ENCODE measurements at places on chromosomes 3 and 15. TPM values are rescaled to one million over a fixed set of nuclear protein-coding genes. Genes with fewer than 3 reads are reported as not detected.

HYAL1 gene
- total RNA-seq = 0.14 TPM

ITIH4 gene
- total RNA-seq = 11.1 TPM

ZNF80 gene
- total RNA-seq = not detected

RTP2 gene
- total RNA-seq = not detected

RNF123 gene
- total RNA-seq = 31.5 TPM

DNA sequence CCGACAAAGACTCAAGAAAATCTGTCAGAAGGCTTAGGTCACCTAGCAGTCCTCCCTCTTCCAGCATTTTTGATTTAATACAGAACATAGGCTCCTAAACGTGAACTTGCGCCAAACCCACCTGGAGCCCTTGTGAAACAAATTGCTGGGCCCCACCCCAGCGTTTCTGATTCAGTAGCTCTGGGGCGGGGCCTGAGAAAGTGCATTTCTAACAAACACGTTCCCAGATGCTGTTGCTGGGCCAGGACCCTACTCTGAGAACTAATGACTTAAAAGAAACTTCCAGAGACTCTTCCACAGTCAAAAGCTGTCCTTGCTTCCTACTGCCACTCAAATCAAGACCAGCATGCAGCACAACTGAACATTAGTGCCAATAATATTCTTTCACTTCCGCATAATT, 198.1 kb downstream of the PDZRN3 start:
- DNase-seq = no peak

DNA sequence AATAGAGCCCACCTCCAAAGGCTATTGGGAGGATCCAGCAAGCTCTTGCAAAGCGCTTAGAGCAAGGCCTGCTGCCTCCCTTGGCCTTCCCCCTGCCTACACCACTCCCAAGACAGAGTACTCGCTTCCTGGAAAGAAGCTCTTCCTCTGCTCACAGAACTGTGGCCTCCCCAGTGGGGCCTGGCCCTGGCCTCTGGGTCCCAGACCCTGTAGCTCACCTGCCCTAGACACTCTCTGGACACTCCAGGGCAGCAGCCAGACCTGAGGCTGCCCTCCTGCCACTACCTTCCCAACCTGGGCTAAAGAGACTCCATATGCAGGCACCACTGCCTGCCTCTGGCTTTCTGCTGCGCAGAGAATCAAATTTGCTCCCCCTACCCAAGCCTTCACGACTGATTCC, 49.9 kb downstream of the GRIP2 start:
- DNase-seq = no peak

DNA sequence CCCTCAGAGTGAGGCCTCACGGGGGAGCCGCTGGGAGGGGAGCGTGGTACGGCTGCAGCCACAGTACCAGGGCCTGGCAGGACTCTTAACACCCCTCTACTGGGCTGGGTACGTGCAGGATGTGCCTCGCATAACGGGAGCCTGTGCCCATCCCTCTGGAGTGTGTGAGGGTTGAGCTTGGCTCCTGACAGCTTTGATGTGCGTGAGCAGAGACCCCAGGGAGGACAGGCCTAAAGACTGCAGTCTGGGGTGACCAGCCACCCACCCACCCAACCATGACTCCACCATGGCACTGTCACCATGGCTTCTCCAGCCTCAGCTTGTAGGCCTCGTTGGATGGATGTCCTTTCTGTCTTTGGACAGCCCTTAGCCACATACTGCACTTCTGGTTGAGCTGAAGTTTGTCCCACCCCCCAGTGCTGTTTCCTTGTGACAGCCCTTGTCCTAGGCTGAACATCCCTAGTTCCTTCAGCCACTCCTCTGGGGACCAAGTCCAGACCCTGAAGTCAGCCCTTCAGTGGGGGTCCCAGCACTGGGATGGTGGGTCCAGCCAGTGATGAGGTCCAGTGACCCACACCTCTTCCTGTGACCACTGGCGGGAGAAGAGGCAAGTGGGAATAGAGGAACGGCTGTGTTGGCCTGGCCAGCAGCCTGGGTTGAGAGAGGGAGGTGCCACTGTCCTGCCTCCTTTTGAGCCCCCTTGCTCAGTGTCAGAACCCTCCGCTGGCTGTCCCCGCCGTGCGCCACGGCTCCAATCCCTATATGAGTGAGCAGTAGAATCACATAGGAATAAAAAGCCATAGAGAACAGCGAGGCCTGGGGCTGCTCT, 6.1 kb downstream of the GLYCTK start:
- DNase-seq = no peak

DNA sequence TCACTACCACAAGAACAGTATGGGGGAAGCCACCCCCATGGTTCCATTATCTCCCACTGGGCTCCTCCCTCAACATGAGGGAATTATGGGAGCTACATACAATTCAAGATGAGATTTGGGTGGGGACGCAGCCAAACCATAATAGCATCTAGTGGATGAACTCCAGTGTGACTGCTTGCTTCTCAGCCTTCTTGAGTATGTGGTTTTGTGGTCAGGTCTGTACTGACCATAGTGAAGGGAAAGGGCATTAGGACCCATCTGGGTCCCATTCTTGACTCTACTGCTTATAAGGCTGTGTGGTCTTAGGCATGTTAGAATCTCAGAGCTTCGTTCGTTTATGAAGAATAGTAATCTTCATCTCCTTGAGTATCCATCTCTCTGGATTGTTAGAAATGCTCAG, 81.4 kb downstream of the CGNL1 start:
- no peak for DNase-seq

DNA sequence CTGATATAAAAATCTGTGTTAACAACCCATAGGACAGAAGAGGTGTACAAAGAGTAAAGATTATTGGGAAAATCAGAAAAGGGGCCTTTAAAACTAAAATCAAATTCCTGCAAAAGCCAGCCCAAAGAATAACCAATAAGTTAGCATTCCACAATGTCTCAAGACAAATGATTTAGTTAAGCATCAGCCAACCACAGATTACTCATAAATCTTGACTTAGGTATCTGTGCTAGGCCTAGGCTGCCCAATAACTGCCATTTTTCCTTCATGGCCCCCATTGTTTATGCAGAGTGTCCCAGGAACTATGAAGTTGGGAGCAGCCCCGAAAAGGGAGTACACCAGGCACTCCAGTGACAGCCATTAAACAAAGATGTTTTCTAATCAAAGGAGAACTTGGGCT, 7.4 kb downstream of the TRANK1 start:
- DNase-seq = no peak

DNA sequence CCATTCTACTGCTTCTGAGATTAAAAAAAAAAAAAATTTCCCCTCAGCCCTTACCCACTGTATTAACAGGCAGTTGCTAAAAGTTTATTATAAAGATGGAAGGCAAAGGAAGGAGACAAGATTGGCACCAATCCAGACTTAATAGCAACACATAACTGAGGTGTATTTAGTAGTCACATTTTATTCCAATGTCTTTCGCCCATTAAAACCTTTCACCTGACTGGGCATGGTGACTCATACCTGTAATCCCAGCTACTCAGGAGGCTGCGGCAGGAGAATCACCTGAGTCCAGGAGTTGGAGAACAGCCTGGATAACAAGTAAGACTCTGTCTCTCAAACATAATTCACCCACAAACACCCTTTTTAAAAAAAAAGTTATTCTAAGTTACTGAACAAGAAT, 4.4 kb downstream of the ACAP2 start:
- DNase-seq = no peak

- DNase-seq = no peak
Observed at GRCh38 chr3:181756645-181757297, 45.0 kb downstream of the SOX2 start.

GRCh38 chr3:100606894-100607512, 2.4 kb upstream of the ADGRG7 start:
- no peak for DNase-seq

DNA sequence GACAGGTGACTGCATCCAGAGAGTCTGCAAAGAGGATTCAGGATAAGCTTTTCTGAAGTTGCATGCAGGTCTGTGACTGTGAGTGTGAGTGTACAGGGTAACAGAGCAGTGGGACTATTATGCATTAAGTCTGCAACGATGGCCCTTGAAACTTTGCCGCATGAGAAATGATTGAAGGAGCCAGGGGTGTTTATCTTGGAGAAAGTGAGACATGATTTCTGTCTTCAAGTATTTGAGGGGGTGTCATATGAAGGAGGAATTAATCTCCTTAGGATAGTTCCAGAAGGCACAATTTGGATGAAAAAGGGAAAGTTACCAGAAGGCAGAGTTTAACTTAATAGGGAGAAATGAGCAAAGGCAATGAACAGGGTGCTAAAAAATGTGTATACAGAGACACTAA, 119.6 kb downstream of the ARNT2 start:
- DNase-seq = no peak

DNA sequence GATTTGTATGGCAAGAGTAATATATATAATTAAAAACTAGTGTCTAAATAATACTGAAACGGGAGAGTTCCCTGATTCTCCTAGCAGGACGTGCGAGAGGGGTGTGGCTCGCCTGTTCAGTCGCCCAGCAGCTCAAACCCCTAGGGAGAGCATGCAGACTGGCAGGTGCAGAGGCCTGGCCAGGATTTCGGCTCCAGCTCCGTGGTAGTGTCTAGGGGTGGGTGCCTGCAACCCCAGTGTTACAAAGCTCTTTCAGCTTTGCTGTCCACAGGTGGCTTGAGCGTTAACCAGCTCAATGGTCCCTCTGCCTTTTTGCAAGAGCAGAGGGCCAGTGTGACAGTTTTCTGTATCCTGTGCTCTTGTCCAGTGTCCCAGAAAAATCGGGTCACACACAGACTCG, 226.6 kb downstream of the ALCAM start:
- no peak for DNase-seq

- no peak for DNase-seq
Observed at GRCh38 chr3:104832530-104832929, 534.2 kb upstream of the ALCAM start.

GRCh38 chr3:192750201-192750600, 22.9 kb upstream of the FGF12 start:
- no peak for DNase-seq

DNA sequence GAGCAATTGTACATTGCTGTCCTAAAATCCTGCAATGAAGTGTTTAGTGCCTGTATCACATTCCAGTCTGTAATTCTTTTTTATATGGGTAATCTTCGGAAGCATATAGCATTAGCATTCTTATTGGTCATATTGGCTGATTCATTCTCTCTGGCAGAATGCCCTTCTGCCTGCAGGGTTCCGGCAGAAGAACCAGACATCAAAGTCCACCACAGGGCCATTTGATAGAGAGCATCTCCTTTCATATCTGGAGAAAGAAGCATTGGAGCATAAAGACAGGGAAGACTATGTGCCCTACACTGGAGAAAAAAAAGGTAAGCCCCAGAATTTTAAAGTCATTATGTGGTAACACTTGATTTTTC, 39.6 kb downstream of the TMOD3 start:
- no peak for DNase-seq

DNA sequence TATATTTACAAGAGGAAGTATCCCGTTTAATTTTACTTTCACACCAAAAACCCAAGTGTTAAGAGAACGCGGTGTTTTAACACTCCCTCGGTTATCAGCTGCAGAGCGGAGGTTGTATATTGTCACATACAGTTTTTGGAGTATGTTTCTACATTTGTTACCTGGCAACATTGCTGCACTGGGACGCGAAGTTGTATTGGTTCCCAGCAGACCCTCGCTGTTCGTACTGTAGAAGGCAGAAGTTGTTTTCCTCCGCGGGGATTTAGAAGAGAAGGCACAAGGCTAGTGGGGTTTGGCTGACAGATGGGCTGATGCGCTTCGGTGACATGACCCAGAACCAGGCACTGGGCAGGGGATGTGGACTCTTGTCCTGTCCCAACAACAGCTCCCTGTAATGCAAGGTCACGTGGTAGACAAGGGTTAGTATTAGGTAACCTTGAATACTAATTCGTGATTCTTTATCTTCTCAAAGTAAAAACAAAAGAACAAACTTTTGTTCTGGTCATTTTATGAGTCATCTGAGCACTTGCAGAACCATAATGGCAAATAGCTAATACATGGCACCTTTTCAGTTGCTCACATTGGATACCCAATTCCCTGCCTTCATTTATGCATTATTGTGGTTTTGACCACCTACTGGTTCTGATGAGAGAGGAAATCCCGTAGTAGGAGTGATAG, 230.4 kb upstream of the BHLHE40 start:
- no peak for DNase-seq

- DNase-seq = no peak
Observed at GRCh38 chr3:148042663-148043445, 633.7 kb downstream of the ZIC1 start.

DNA sequence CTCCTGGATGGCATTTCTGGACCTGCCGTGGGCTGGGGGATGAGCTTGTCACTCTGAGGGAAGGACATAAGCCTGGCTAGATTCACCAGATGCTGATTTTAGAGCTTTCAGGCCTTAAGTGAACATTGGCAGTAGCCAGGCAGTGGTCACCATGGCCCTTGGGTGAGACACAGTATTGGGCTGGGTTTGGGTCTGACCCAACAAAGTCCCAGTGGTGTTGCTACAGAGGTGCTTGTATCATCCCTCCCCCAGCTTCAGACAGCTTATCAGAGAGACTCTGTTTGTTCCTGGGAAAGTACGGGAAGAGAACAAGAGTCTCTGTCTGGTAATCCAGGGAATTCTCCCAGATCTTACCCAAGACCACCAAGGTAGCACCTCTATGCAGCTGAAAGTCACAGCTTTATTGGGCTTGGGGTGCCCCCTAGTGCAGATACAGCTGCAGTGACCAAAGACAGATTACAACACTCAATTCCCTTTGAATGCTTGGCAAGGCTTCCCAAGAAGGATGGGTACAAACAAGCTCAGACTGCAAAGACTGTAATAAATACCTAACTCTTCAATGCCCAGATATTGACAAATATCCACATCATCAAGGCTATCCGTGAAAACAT, 9.8 kb upstream of the RUVBL1 start:
- peak; percentile 81 for DNase-seq

- DNase-seq = peak; percentile 75
Observed at GRCh38 chr15:31308185-31308639, 18.4 kb upstream of the KLF13 start.

DNA sequence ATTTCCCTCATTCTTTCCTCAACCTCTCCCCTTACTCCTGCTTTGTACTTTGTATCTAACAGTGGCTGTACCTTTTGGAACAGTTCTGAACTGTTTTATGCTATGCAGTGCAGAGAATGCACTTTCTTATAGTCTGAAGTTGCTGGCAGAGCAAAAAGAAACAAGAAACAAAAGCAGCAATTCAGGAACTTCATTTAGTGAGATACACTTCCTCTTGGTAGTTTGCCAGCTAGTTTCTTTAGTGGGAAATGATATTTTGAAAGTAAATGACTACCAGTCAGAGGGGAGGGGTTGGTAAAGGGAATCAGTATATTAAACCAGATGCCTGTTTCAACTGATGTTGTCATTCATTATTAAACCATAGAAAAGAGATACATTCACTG, 55.0 kb upstream of the CHD2 start:
- peak; percentile 90 for DNase-seq

DNA sequence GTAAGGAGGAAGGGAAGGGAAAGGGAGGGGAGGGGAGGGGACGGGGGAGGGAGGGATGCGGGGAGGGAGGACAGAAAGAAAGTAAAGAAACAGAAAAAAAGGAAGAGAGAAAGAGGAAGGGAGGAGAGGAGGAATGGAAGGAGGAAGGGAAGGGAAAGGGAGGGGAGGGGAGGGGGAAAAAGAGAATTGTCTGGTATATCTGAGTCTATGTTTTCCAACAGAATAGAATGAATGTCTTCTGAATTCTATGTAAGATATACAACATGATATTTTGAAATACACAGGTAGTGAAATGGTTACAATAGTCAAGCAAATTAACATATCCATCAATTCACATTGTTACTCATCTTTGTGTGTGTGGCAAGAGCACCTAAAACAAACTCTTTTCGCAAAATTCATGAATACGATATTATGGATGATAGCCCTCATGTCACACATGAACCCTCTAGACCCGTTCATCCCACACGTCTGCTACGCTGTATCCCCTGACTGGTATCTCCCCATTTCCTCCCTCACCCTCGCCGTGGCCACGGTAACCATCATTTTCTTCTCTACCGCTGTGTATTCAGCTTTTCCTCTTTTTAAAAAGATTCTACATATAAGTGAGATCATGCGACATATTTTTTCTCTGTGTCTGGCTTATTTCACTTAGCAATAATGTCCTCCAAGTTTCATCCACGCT, 168.9 kb downstream of the XXYLT1 start:
- DNase-seq = no peak

Measured in Karpas-422 (cell line).